ENCODE measurements at places on chromosomes 12 and 14.

- no peak for DNase-seq
Measured at GRCh38 chr14:100537446-100538350, 49.5 kb downstream of the BEGAIN start.

GRCh38 chr14:64549791-64550620 lies at the start of gene PPP1R36:
Gene PPP1R36 (plus strand): TSS chr14:64549961. CDS start chr14:64549998, 37 bp downstream.
- no peak for DNase-seq

DNA sequence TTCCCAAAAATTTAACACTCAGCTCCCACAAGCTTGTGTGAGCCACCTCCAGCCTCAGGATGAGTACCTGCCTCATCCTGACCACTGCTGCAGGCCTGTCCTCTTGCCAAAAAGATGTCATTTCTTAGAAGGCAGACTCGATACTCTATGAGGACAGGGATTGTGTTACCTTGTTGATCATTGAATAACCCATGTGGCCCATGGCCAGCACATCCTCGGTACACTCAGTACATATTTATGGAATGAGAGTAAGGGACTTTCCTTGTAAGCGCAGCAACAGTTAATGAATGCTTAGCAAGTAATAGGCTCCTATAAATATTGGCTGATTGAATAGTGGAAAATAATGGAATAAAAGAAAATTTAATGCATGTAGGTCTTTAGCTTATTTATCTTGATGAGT lies 15.3 kb upstream of the DGLUCY start:
- no peak for DNase-seq

GRCh38 chr14:68741839-68742470 lies 50.9 kb downstream of the ZFP36L1 start:
- no peak for DNase-seq

- DNase-seq: peak; percentile 60
Measured at GRCh38 chr12:104282109-104282508, 21.4 kb upstream of the EID3 start.

DNA sequence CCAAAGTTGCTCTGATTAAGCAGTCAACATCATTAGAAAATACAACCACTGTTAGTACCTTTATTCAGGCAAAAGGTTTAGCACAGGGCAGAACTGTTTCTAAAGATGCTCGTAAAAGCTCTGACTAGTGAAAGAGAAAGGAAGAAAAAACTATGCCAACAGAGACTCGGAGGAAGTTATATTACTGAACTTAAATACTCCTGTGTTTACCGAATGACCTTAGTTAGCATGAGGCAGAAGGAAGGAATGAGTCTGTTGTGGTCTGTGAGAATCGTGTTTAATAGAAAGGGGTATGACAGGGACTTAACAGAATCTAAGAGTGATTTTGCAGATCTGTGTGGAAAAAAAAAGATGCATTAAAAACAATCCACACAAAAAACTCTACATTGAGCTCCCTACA lies 84.1 kb upstream of the OVCH1 start:
- no peak for DNase-seq

- no peak for DNase-seq
Measured at GRCh38 chr14:100889641-100890040, 13.9 kb downstream of the RTL1 start.

DNA sequence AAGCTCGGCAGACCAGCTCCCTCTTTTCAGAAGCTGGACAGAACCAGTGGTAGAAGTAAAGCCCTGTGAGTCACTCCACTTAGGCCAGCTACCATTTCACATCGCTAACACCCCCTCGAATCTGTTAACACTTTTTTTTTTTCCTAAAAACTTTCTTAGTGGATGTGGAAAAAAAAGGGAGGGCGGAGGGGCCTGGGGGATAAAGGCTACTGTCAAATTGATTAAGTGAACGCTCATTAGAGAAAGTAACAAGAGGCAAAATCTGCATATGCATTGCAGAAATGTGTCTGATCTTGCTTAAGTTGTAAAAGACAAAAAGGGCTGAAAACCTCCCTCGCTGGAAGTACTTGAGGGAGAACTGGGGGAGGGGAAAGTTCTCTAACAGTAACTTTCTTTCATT lies 86.6 kb upstream of the OTX2 start:
- DNase-seq: no peak

DNA sequence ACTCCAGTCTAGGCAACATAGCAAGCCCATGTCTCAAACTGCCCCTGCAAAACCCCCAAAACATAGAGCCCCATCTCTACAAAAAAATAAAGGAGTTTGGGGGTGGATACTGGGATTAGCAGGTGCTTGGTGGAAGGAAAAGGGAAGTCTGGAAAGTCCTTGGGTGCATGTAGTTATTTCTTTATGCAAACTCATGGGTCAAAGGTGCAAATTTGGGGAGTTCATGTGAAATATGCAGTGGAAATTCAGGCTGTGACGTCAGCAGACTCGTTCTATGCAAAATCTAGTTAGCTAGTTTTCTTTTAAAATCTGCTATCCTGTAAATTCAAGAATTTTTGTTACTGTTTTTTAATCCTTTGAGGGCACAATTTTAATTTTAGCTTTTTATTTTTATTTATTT lies 51.3 kb downstream of the GNS start:
- DNase-seq: no peak

DNA sequence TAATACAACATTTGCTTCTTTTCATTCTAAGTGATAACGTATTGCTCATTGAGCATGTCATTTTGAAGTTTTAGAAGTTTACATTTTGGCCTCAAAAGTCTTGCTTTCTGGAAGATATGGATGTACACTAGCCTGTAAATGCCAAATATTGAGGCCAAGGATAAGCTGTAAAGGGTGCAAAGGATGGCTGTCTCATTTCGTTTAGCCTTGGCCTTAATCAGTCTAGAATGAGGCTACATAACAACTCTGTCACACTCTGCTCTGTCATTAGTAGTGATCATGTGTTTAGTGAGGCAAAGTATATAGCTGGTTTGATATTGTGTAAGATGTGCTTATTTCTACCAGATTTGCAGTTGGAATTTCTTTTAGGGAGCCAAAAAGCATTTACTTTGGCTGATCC lies 344.5 kb downstream of the TMTC2 start:
- DNase-seq: no peak

- DNase-seq: no peak
Measured at GRCh38 chr12:14981049-14981448, 8.2 kb downstream of the PDE6H start.

GRCh38 chr12:67661311-67662021 lies 12.9 kb downstream of the DYRK2 start:
- peak; percentile 91 for DNase-seq

- DNase-seq: no peak
Measured at GRCh38 chr12:44628180-44628579, 247.9 kb downstream of the NELL2 start.

GRCh38 chr14:55581342-55581771 lies 1.4 kb downstream of the KTN1 start:
- no peak for DNase-seq

DNA sequence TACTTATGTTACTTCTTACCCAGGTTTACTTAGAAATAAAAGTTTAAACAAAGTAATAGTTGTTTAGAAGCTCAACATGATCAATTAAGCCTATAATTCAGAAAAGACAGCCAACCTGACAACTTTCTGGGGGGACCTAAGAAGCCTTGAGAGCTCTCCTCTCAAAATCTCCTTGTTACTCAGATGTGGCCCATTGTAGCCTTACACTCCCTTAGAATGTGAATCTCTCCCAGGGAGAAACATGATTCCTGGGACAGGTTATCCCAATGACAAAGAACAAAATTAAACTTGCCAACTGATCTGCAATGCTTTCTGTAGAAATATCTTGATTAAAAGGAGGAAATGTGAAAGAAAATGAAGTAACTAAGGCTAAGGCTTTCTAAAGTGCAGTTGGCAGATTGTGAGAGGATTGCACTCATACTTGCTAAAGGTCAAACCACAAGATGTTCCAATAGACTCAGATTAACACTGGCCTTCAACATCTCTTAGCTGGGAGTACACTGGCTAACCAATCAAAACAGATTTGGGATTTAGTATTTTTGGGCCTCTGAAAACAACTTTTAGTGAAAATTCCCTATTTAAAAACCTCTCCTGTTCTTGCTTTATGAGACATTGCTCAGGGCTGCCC lies 72.3 kb upstream of the TMX1 start:
- no peak for DNase-seq

DNA sequence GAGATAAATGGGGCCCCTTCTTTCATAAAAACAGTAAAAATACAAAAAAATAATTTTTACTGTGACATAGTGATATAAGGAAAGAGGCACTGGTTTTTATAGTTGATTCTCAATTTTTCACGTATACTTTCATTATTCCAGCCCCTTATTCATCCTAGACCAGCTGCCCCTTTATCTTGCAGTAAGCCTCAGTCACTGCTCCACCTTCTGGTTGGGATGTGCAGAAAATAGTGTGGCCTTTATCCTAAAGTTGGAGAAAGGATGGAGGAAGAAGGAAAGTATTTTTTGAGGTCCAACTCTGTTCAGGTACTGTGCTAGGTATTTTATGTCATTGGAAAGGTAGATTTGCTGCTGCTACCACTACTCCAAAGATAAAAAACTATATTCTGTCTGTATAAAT lies 172.7 kb downstream of the ANO6 start:
- DNase-seq: peak; percentile 42

- peak; percentile 37 for DNase-seq
Measured at GRCh38 chr14:100662879-100663760, 63.6 kb upstream of the DLK1 start.

GRCh38 chr12:79375050-79375449 lies 315.7 kb downstream of the PAWR start:
- DNase-seq: no peak

- DNase-seq: no peak
Measured at GRCh38 chr14:104604458-104605449, at the start of gene TMEM179. Gene TMEM179 (minus strand): TSS chr14:104604772. CDS start chr14:104604741, 31 bp downstream.

GRCh38 chr12:109736552-109737108 lies 23.0 kb downstream of the FAM222A start:
- peak; percentile 51 for DNase-seq

DNA sequence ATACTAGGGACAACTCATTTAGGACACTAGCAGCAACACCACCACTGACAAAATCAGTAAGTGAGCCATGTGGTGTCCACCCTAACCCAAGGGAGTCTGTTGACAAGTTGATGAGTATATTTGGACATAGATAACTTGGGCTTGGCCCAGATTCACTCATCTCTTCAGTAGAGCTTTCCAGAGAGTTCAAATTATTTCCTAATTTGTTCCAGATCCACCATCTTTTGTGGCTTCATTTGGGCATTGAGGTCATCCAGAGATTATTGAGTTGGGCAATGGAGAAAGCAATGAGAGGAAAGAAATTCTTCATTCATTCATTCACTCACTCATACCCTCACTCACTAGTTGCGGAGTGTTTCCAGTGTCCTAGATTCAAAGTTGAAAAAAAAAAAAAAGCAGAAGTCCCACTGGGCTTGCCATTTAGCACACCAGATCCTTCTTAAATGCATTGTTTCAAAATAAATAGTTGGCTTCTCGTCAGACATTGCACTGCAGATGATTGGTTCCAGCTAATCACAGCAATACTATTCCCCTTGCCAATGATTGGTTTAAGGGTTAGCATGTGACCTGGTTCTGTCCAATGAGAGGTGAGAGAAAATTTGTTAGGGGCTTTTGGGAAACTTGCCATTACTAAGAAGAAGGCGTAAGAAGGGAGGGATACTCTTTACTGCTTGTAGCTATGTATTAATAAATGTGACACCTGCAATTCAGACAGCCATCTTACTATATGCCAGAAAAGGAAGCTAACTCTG lies 31.8 kb upstream of the WSCD2 start:
- DNase-seq: no peak

- DNase-seq: no peak
Measured at GRCh38 chr12:15074351-15074750, 101.5 kb downstream of the PDE6H start.

All from HFFc6 (cell line).